Effector CD4-positive, alpha-beta T cell (primary cell): ENCODE measurements at places on chromosomes 5 and 9.

GRCh38 chr5:172133359-172134029 lies 54.5 kb downstream of the STK10 start:
- no peak for DNase-seq

DNA sequence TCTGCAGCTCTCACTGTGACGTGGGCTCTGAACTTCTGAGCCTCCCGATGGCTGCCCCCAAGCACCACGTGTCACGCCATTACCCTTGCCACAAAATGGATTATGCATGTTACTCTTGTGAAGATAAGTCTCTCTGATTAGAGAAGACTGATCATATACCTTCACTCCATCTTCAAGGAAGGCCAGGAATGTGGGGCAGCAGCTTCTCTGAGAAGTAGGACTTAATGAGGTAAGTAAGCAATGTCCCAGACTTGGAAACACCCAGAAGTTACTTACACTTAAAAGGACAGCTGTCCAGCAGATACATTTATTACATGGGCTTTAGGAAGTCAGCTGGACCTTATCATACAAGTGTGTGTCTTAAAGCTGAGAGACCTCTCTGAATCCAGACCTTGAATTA lies 155.0 kb downstream of the FGF1 start:
- DNase-seq: no peak

GRCh38 chr5:29114331-29114768 lies 2076.0 kb upstream of the CDH9 start:
- DNase-seq: no peak

- no peak for DNase-seq
Measured at GRCh38 chr5:55582256-55582655, 47.5 kb upstream of the PLPP1 start.

- no peak for DNase-seq
Measured at GRCh38 chr5:31366941-31367340, 165.0 kb downstream of the DROSHA start.

DNA sequence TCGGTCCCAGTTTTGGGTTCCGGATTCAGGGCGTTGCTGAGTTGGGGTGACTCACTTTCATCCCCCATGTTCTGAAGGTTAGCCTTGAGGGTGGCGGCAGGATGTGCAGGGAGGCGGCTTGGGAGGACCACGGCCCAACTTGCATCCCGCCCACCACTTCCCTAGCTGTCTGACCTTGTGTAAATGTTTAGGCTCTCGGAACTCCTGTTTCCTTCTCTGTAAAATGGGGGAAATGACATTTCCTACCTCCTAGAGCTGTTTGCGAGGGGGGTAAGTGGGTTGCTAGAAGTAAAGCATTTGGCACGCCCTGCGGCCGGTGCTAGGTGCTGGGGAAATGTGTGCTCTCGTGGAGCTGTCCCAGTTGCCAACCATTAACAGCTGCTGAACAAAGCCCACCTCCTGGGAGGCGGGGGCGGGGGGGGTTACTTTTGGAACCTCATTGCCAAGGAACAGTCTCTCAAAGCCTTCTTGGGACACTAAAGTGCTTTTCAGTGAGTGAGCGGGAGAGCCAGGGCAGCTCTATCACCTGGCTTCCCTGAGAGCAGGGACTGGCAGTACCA lies 27.5 kb downstream of the PTGES2 start:
- DNase-seq: no peak

DNA sequence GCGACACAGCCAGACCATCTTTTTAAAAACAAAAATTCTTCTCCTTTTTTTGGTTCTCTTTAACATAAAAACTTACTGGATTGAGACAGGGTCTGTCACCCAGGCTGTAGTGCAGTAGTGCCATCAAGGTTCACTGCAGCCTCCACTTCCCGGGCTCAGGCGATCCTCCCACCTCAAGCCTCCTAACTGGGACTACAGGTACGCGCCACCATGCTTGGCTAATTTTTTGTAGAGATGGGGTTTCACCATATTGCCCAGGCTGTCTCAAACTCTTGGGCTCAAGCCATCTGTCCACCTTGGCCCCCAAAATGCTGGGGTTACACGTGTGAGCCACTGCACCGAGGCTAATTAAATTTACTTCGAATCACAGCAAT lies 13.8 kb downstream of the HNRNPK start:
- DNase-seq: no peak

DNA sequence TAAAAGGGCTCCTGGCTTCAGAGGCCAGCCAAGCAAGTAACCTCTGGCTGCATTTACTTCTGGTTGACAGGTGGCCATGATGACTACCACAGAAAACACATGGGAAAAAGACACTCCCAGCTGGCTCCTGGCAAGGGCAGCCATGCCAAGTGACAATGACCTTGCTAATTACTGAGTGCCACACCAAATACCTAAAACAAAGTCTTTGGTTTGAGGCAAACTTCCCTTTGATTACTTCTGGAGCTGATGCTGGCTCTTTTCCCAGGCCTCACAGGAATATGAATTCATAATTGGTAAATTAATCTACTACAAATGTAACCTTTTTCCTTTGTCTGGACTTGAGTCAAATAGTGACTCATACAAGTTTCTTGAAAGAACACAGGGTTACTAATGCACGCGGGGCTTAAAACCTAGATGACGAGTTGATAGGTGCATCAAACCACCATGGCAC lies 61.0 kb downstream of the LPAR1 start:
- DNase-seq: no peak

GRCh38 chr5:132830436-132831094 lies at the start of gene SHROOM1:
TSS of gene SHROOM1 (minus strand) at chr5:132830647. CDS start at chr5:132826140, 4,507 bp downstream.
- DNase-seq: no peak

- DNase-seq: peak; percentile 51
Measured at GRCh38 chr5:96752341-96753016, 55.3 kb downstream of the ERAP1 start.

- DNase-seq: no peak
Measured at GRCh38 chr9:8734760-8735159, 935.2 kb upstream of the DMAC1 start.

- DNase-seq: no peak
Measured at GRCh38 chr9:99465231-99465907, 243.3 kb downstream of the SEC61B start.

- DNase-seq: no peak
Measured at GRCh38 chr5:76983468-76983867, 30.6 kb downstream of the CRHBP start.

DNA sequence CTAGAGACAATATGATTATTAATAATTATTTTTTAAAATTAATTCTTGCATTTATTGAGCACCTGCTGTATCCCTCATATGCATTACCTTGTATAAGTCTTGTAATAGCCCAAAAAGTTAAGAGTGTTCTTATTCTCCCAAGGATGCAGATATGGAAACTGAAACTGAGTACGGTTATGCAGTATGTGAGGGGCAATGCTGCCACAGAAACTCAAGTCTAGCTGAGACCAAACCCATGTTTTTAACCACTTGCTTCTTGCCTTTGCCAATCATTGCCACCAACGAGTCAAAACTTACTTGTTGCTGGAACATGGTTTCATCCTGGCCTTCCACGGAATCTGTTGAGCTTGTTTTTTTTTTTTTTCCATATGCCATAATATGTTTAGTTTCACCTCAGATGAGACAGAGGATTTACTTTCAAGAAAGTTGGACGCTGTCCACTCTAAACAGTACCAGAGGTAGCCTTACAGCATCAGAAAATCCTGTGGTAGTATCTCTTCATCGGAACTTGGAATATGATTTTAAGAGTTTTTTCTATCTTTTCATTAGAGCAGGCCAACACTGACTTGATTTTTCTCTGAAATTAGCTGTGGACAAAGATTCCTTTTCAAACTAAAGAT lies 27.9 kb downstream of the DOCK8 start:
- DNase-seq: no peak

- peak; percentile 19 for DNase-seq
Measured at GRCh38 chr9:136231478-136232297, 13.9 kb downstream of the QSOX2 start.

DNA sequence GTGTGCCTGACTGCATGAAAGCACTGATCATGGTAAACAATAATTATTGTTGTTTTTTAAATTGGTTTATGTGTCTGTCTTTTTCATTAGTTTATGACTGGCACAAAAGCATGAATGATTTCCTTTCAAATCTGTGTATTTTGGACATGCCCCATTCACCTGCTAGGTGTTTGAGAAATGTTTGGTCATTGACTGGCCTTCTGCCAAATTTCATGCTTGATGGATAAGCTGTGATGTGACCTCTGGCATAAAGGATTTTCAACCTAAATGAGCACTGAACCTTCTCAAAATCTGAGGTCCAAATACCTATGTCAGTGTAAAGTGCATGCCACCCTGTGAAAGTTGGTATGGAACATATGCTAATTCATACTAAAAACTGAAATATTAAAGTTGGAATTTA lies 204.5 kb downstream of the BRINP1 start:
- DNase-seq: no peak

GRCh38 chr5:109141222-109142200 lies 268.3 kb downstream of the PJA2 start:
- DNase-seq: no peak

- DNase-seq: no peak
Measured at GRCh38 chr9:16143947-16144890, 591.4 kb downstream of the CCDC171 start.

- no peak for DNase-seq
Measured at GRCh38 chr5:125134216-125135081, 388.0 kb upstream of the ZNF608 start.

- no peak for DNase-seq
Measured at GRCh38 chr5:51539232-51539631, 156.0 kb downstream of the ISL1 start.

- no peak for DNase-seq
Measured at GRCh38 chr5:154163327-154164248, 26.9 kb upstream of the GALNT10 start.

- no peak for DNase-seq
Measured at GRCh38 chr5:169744336-169744735, 107.3 kb downstream of the DOCK2 start.

DNA sequence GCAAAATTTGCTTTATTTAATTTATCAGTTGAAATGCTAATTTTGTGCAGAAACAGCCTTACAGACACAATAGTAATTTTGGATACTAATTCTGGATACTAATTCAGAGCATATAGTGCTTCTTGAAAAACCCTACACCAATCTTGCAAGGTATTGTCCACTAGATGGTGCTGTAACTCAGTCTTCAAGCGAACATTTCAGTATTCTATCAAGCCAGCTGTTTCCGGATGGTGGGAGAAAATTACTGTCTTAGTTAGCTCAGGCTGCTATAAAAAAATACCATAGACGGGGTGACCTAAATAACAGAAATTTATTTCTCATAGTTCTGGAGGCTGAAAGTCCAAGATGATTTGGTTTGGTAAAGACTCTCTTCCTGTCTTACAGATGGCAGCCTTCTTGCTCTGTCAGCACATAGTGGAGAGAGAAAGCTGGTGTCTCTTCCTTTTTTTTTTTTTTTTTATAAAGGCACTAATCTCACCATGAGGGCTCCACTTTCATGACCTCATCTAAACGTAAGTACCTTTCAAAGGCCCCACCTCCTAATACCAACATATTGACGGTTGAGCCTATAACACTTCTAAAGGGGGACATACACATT lies 1306.5 kb upstream of the CDH9 start:
- no peak for DNase-seq

GRCh38 chr5:126872561-126873354 lies 95.8 kb downstream of the LMNB1 start:
- DNase-seq: no peak

DNA sequence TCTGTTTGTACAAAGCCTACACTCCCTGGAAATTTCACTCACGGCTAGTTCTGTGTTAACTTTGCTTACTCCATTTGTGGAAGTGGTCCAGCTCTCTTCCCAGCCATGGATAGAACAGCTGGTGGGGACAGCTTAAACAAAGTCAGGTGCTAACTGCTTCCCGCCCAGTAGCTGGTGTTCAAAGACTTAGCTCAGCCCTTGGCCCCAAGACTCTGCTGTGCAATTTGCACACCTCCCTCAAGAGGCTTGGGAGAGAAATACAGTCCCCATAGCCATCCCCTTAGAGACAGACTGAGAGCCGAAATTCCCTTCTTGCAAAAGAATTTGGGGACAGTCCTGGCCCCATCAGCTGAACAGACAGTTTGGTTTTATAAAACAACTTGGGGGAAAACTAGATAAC lies 73.8 kb upstream of the RAI14 start:
- no peak for DNase-seq

DNA sequence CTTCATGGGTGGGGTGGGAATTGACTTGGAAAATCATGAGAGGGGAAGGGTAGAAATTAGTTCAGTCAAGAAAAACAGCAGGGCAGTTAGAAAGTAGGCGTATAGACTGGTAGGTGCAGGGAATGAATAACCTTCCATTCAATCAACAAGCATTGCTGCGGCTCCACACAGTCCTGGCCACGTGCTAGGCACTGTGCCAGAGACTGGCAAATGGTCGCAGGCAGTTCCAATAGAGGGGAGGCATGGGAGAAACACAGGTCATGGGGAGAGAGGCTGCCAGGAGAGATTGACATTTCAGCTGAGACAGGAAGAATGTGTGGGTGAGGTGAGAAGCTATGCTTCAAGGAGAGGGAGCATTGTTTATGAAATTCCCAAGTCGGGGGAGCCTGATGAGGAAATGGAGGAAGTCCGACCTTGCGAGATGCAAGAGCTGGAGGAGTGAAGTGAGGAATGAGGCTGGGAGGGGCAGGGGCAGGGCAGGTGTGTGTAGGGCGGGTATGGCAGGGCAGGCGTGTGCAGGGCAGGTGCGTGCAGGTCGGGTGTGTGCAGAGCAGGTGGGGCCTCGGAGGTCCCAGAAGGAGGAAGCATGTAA lies 54.4 kb upstream of the PPARGC1B start:
- DNase-seq: no peak

GRCh38 chr9:137582286-137582860 lies 3.6 kb upstream of the DPH7 start:
- no peak for DNase-seq

DNA sequence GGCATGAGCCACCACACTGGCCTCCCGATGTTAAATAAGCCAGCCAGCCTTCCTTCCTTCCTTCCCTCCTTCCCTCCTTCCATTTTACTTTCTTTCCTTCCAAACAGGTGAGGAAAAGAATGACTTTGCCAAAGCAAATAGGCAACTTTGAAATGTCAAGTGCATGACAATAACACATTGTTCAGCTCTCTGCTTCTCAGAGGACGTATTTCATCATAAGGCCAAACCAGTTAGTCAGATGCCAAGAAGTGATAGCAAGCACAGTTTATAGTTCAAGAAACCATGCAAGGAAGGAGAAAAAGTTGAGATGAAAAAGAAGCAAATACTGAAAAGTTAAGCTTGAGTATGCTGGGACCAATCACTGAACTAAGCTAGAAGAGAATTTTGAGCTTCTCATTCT lies 29.5 kb downstream of the POU4F3 start:
- DNase-seq: no peak

DNA sequence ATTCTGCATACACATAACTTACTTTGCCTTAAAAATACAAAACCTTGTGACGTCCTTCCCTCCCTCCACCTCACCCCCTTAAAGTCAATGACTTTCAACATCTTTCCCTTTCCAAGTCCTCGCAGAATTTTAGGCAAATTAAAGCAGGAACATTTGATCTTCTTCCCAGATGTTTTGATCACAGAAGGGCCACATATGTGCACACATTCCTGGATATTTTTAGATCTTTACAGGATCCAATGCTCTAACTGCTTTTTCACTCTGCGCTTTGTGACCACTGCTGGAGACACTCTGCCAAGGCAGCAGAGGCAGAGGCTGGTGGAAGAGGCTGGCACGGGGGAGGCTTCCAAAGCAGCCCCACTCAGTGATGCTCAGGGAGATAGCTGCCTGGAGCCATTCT lies 130.7 kb downstream of the SEC61B start:
- DNase-seq: no peak

GRCh38 chr5:45750574-45750973 lies 54.4 kb upstream of the HCN1 start:
- no peak for DNase-seq

- DNase-seq: no peak
Measured at GRCh38 chr9:23596913-23597634, 229.0 kb downstream of the ELAVL2 start.

- DNase-seq: no peak
Measured at GRCh38 chr5:101783241-101784013, 512.7 kb downstream of the SLCO4C1 start.

GRCh38 chr5:1910081-1910760 lies 27.5 kb upstream of the IRX4 start:
- DNase-seq: no peak
